ENCODE measurements at places on chromosomes 16 and 17.
A peak's percentile ranks its signal among the peaks of the same experiment; 100 is the strongest.

GRCh38 chr17:31593806-31594205 lies 202.3 kb downstream of the RAB11FIP4 start:
- DNase-seq = no peak

- peak; percentile 29 for DNase-seq
These were observed 20.1 kb downstream of the MINK1 start for GRCh38 chr17:4853208-4853671.

DNA sequence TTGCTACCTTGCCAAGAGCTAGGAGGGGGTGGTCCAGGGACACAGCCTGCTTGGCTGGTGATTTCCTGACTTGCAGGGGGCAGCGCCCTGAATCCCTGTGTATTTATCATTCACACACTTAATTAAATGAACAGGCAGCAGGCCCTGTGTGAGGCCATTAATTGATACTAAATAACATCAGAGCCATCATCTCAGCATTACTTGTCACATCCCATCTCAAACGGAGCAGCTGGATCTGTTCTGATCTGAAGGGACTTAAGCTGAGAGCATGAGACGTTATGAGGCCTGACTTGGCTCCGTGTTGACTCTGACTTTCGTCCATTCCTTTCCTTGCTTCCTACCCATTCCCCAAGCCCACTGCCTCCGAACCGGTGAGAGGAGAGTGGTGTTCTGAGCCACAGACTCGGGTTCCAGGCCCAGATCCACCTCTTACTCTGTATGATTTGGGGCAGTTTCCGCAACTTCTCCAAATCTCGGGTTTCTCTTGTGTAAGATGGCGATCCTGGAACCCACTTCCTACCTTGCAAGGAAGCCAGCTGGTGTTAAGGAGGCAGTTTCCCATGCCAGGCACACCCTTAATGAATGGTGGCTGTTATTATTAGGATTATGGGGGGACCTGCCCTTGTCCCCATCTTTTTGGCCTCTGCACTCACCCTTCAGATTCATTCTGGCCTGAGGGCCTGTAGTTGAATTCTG lies 33.8 kb downstream of the CACNA1G start:
- no peak for DNase-seq

DNA sequence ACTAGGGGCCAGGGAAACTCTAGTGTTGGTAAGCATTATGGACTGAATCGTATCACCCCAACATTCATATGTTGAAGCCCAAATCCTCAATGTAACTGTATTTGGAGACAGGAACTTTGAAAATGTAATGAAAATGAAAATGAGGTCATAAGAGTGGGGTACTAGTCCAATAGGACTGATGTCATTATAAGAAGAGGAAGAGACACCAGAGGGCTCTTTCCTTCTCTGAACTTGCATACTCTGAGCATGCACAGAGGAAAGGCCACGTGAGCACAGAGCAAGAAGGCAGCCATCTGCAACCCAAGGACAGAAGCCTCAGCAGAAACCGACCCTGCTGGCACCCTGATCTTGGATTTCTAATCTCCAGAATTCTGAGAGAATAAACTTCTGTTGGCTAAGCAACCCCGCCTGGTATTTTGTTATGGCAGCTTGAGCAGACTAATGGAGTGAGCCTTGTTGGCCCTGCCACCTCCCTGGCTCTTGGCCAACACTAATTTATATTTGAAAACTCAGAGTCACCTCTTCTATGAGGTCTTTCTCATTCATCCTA lies 273.4 kb downstream of the NTN1 start:
- DNase-seq = no peak

- peak; percentile 60 for DNase-seq
These were observed 3.1 kb downstream of the RAB11FIP4 start for GRCh38 chr17:31394544-31394943.

- no peak for DNase-seq
These were observed 251.9 kb downstream of the PARN start for GRCh38 chr16:14378131-14378551.

GRCh38 chr16:11398851-11399250 lies 53.6 kb downstream of the RMI2 start:
- no peak for DNase-seq

- no peak for DNase-seq
These were observed 675.7 kb downstream of the WWOX start for GRCh38 chr16:78775161-78775561.

GRCh38 chr16:68286153-68287074 lies 22.1 kb downstream of the SLC7A6 start:
- DNase-seq = peak; percentile 87

- DNase-seq = no peak
These were observed 12.0 kb downstream of the MINK1 start for GRCh38 chr17:4845118-4845517.

GRCh38 chr17:79331492-79331891 lies 256.9 kb downstream of the ENGASE start:
- no peak for DNase-seq

DNA sequence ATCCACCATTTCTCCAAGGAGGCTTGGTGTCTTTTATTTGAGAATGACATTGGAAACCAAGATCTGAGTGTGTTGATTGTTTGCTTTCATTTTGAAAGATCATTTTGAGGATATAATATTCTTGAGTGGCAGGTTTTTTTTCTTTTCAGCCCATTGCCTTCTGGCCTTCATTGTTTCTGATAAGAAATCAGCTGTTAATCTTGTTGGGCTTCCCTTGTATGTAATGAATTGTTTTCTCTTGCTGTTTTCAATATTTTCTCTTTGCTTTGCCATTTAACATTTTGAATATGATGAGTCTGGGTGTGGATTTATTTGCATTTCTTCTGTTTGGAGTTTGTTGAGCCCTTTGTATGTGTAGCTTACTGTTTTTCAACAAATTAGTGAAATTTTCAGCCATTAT lies 22.0 kb downstream of the PRSS54 start:
- no peak for DNase-seq

- DNase-seq = no peak
These were observed 452.2 kb downstream of the XYLT1 start for GRCh38 chr16:17018585-17018939.

- DNase-seq = no peak
These were observed 10.0 kb upstream of the ZNF23 start for GRCh38 chr16:71472051-71472450.

DNA sequence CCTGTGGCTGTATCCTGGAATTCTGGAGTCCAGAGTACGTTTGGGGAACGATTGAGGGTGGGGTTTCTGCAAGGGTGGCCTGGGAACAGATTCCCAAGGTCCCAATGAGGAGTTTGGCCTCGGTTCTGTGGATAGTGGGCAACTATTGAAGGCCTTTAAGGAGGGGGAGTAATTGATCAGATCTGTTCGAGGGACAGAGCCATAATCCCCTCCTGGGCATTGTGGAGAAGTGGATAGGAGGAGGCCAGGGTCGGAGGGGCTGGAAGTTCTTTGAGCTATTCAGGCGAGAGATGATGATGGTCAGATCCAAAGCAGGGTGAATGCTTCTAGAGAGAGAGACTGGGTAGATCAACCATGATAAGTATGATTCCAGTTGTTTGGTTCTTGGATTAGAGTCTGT lies 173.4 kb downstream of the SNX29 start:
- no peak for DNase-seq

DNA sequence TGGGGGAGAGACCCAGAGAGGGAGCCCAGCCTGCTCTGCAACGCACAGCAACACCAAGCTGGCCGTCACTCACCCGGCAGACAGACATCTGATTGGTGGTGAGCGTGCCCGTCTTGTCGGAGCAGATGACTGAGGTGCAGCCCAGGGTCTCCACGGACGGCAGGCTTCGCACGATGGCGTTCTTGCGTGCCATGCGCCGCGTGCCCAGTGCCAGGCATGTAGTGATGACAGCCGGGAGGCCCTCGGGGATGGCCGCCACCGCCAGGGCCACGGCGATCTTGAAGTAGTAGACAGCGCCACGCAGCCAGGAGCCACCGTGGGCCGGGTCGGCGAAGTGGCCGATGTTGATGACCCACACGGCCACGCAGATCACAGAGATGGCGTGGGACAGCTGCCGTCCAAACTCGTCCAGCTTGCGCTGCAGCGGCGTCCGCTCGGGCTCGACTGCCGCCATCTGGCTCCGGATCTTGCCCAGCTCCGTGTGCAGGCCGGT lies 16.9 kb downstream of the ATP2A3 start:
- DNase-seq = no peak

GRCh38 chr16:75257886-75258806 lies 6.7 kb upstream of the BCAR1 start:
- DNase-seq = no peak

- DNase-seq = peak; percentile 27
These were observed 648.5 kb upstream of the RBFOX1 start for GRCh38 chr16:6684076-6684673.

DNA sequence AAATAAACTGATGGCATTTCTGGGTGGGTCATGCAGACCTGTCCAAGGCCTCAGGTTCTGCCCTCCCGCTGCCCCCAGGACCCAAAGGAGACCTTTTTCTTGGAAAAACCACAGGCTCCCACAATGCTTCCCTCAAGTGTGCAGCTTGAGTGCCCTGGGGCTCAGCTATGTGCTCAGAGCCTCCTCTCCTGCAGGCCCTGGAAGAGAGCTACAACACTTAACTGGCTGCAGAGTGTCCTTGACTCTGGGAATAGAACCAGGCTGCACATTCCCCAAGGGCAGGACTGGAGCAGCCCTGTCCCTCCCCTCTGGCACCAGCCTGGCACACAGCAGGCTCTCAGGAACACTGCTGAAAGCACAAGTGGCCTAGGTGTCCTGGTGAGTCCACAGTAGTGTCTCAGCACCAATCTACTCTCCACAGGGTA lies 4.8 kb upstream of the SREBF1 start:
- no peak for DNase-seq

DNA sequence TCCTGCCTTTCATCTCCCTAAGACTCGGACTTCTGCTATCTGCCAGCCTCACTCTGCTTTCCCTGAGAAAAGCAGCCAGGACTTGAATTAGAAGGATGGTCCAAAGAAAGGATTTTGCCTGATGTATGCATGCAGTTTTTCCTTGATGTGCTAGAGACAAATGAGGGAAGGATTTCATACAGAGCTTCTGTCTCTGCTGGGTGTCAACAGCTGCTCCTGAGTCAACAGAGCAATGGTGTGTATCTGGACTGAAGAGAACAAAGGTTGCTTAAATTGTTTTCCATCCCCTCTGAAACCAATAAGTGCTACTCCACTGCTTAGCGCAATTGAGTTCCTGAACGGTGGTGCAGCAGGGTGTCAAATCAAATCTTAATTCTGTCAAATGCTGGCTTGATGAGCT lies 680.6 kb upstream of the C16orf82 start:
- DNase-seq = no peak

DNA sequence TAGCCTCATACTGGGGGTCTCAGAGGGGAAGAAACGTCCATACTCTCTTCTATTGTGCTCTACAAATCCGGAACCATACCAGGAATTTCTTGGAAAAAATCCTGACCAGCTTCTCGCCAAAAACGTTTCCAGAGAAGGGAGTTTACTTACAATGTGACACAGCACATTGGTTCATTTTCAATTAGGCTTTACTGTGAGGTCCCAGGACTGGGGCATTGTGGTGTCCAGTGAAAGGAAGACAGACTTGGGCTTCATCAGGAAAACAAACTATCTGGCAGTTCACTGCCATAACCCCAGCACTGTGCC lies 14.7 kb downstream of the MPP2 start:
- DNase-seq = no peak

GRCh38 chr16:85394456-85395206 lies 218.5 kb upstream of the GSE1 start:
- DNase-seq = no peak

- no peak for DNase-seq
These were observed 2.2 kb upstream of the RPL38 start for GRCh38 chr17:74201250-74201649.

- no peak for DNase-seq
These were observed 69.2 kb downstream of the MAP2K4 start for GRCh38 chr17:12089809-12090384.

GRCh38 chr16:89257281-89257731 lies 39.8 kb downstream of the ZNF778 start:
- no peak for DNase-seq

- no peak for DNase-seq
These were observed 878.9 kb upstream of the RBFOX1 start for GRCh38 chr16:6453742-6454141.

GRCh38 chr17:15942207-15942833 lies 2.6 kb upstream of the ADORA2B start:
- no peak for DNase-seq

DNA sequence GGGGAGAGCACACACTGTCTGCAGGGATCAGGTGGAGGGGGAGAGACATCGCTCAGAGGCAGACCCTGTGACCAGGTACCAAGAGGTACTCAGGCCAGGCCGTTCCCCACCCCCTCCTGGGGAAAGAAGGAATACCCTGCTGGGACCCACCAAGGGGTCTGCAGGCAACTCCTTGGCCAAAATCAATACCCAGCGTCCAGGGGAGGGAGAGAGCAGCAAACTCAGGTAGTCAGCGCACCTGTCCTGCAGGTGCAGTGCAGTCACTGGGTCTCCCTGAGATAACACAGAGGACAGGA lies 57.5 kb upstream of the DOC2B start:
- no peak for DNase-seq

DNA sequence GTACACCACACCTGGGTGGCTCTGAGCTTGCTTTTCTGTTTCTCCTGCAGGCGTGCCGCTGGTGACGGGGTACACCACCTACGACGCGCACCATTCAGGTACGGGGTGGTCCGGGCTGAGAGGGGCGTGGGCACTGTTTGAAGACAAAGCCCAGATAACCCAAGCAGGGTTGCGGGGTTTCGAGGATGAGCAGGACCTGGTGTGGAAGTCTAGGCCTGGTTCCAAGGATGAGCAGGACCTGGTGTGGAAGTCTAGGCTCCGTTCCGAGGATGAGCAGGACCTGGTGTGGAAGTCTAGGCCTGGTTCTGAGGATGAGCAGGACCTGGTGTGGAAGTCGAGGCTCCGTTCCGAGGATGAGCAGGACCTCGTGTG lies 15.4 kb downstream of the IRF8 start:
- no peak for DNase-seq

DNA sequence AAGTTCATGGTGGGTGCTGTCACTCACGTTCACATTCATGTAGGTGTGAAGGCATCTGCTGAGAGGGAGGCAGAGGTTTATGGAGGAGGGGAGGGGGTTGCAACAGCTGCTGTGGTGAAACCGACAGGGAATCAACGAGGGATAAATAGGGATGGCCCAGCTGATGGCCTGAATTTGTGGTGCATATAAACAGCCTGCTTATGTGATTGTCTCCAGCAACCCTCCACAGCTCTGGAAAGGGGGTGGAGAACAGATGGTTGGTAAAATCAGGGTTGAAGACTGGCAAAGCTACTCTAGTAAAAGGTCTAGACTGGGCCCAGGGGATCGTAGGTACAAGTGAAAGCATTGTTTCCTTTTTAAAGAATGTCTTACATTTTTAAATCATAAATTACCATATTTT lies 53.7 kb downstream of the IQCK start:
- no peak for DNase-seq
